Right renal cortex interstitium (tissue), 3 donors: ENCODE measurements at places on chromosomes 6 and 20.

- no peak for DNase-seq
Measured at GRCh38 chr20:1173698-1174097, 11.1 kb downstream of the TMEM74B start.

DNA sequence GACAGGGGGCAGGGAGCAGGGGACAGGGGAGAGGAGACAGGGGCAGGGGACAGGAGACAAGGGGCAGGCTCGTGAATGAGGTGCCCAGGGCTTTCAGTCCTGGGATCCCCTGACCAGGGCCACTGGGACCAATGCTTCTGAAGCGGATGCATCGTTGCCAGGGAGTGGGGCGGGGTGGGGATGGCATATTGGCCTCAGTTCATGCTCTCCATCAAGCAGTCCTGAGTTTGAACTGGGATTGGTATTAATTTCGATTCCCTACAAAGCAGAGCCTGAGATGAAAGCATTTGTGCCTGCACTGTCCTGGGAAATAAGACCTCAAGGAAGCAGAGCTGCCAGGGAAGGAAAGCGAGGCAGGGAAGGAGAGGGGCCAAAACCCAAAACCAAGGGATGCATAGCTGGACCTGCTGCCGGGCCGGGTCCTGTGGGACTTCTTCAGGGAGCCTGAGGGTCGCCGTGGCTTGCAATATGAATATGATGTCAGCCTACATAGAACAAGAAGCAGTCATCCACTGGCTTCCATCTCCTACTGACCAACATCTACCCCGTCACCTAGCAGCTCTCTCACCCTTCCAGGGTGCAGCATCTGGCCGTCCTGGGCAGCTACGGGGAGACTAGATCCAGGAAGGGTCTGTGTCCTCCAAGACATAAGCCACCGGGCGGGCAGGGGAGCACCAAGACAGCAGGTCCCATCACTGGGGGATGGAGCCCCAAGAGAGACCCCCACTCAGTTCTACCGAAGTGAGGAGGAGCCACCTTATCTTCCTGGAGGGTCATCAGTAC is 233.3 kb downstream of the SYNDIG1 start:
- no peak for DNase-seq

- DNase-seq: no peak
Measured at GRCh38 chr20:14067603-14068002, 72.3 kb downstream of the MACROD2 start.

- DNase-seq: no peak
Measured at GRCh38 chr6:1849691-1850090, 240.0 kb downstream of the FOXC1 start.

DNA sequence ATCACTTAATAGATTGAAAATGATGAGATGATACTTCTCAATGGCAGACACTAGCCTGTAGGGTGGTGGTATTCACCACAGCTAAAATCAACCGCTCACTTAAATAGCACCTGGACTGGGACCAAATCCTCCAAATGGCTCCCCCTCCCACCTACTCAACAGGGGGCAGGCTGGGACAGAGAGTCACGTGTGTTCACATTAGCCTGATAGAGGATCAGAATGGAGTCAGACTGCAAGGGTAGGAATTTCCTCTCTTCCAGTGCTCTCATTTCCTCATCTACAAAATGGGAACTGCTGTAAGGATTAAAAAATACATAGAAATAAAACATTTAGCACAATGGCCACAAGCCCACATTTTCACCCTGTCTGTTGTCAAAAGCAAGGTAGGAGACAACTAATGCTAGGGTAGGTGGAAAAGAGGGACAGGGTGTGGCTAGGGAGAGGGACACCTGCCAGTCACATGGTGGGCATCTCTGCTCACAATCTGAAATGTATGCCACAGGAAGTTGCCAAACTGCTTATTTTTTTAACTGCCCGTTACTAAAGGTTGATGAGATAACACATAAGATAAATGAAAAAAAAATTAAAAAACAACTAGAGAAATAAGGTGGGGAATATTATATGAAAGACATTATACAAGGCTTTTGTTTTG is 55.3 kb downstream of the BACH2 start:
- DNase-seq: no peak

GRCh38 chr6:65922049-65922448 is 215.0 kb upstream of the EYS start:
- no peak for DNase-seq

DNA sequence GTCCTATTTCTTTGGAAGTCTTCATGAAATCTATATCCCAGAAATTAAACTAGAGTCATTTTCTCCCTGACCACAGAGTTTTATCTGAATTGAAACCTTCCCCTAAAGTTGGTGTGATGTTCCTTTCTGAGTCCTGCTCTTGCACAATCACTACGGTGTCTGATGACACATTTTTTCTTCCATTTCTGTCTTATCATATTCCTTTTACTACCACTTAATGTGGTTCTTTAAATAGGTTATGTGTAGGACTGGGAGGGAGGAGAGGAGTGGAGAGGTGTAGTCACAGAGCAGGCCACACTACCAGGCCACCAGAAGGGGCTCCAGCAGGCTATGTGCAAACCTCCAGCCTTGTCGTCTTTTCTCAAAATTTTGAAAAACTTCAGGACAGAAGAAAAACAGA is 39.7 kb upstream of the ATXN1 start:
- no peak for DNase-seq

DNA sequence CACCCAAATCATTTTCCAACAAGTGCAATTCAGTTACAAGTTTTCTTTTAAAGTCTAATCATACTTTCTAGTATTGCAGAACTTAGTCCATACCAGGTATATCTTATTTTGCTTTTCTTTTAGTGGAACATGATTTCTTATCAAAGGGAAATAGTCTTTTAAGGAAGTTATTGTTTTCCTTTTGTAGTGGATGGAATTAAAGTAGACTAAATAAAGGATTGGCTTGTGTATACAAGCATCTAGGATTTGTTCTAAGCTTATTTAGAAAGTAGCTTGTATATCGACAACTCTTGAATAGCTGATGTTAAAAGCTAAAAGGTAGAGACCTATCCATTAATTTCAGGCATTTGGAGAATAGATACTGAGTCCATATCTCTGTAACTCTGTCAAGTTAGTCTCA is 14.8 kb downstream of the DCBLD1 start:
- no peak for DNase-seq

DNA sequence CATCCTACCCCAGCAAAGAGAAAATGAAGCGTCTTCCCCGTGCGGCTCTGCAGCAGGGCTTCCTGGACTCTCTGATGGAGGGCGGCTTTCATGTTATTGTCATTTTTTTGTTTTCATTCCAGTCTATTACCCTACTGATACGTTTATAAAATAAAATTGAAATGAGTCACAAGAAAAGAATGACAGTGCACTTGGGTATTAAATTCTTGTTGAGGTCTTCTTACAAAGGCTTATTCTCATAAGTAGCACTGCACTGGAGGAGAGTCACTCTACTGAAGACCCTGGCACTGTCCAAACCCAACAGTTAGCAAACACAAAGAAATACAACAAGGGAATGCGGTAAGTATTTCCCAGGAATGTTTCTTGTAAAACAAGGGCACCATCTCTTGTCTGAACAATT is 379.3 kb downstream of the MAFB start:
- DNase-seq: no peak

- DNase-seq: no peak
Measured at GRCh38 chr6:42727087-42727611, 4.8 kb upstream of the PRPH2 start.

- DNase-seq: no peak
Measured at GRCh38 chr6:89284963-89285735, 29.9 kb downstream of the GABRR2 start.

DNA sequence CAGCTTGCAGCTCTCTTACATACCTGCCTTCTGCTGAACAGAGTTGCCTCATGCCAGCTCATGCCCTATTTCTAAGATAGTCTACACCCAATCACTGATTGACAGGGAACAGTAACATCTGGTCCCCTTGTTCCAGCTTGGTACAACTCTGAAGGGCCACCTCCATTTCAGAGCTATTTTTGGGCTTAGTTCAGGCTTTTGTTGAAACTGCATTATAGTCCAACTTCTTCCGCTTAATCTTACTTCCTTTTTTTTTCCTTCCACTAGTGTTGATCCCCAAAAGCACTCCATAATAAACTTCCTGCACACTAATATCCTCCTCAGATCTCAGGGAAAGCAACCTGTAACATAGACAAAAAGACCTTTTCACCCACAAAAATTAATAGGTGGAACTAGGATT is 65.7 kb upstream of the TNFRSF21 start:
- DNase-seq: no peak

DNA sequence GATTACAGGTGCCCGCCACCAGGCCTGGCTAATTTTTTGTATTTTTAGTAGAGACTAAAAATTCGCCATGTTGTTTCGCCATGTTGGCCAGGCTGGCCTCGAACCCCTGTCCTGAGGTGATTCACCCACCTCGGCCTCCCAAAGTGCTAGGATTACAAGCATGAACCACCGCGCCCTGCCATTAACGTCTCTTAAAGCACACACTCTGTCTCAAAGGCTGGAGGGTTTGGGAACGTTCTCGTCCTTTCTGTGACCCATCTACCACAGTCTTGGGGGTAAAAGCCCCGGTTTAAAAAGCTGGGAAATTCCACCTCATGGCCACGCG is 57.8 kb upstream of the ARID1B start:
- DNase-seq: no peak

DNA sequence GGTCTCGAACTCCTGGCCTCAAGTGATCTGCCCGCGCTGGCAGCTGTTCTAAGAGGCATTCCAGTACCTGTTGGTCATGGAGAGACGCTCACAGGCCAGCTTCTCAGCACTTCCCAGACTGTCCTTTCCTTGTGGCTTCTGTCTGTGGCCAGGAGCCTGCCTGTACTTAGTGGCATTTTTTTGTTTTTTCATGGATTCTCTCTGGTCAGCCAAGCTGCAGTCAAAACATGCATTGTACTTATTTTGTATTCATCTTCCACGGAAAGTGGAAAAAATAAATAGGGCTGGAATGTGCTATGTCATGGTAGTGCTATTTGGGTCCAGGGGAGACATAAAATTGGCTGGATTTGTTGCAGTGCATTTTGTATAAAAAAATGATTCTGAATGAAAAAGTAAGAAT is 29.1 kb downstream of the ZDHHC14 start:
- DNase-seq: no peak

DNA sequence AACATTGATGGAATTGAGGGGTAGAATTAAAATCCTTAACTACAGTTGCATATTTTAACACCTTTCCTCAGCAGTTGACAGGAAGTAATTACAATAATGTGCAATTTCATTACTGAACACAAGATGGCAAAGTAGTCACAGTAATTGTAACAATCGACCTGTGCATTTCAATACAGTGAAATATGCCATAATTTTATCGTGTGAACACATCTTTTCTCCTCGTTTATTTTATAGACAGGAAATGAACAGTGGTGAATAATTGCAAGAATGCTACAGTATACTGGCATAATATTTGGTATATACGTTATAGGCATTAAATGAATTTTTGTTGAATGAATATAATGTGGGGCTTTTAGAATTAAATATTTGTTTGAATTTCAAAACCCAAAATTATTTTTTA is 25.0 kb downstream of the CYB5R4 start:
- DNase-seq: no peak

GRCh38 chr20:44271915-44272663 is 25.0 kb downstream of the GDAP1L1 start:
- no peak for DNase-seq

- no peak for DNase-seq
Measured at GRCh38 chr20:48703511-48704219, 124.1 kb downstream of the PREX1 start.
